Foreskin melanocyte (primary cell): ENCODE measurements at places on chromosomes 4 and X.

DNA sequence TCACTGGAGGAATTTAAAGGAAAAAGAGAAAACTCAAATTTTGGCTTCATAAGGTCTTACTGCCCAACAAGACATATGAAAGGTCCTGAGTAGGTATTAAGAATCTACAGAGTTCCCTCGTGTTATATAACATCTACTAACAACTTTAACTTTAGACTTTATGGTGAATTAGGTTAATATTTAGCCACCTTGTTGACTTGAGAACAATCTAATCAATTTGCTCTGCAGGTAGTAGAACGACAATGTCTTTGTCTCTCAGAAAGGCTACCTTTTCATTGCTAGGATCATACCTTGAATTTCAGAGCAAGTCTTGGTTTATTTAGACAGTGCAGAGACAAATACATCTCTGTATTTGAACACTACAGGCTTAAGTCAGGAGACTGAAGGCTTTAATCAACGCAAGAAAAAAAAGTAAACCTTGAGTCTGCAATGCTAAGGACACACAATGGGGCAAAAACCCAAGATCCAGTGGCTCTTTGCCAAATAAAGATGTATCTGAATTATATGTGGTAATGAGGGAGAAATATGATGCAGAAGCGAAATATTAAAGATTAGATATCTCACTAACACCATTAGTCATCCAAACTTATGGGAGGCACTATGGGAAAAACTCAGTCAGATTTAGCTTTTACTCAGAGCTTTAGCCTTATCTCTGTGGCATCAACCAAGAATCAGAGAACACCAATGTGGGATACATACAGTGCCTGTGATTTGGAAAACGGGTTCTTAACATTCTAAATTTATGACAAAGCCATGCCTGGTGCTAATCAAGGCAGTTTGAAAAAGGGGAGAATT lies 93.6 kb upstream of the FTHL17 start:
- DNase-seq, result no peak

DNA sequence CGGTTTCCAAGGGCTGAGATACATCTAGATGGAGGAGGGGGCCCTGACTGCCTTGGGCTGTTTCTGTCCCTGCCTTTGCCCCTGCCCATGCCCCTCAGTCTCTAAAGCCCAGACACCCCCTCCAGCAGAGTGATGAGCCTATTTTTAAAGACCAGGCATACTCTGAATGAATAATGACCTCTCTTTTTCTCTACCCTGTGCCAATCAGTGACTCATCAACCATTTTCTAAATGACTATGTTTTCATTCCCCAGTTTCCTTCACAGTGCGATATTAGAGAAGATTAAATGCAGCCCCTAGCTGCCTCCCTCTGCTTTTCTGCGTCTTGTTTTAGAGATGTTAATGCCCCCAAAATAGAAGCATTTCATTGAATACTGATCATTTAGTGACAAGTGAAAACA lies 15.5 kb upstream of the NHS start:
- DNase-seq, result peak; percentile 13

DNA sequence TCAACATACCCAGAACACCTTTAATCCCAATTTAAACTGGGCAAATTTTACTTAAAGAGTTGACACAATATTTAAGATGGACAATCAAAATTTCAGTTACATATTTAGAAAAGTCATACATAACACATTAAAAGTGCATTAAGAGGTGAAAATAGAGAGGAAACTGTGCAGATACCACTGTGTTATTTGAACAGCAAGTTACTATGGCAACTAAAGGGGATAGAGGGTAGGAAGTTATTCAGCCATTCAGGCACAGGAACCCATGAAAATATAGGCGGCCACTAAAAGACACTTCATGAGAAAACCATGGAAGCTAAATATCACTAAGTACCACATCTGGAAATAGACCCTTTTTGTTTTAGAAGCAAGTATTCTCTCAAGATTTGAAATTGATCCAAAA lies 75.1 kb downstream of the PDGFC start:
- peak; percentile 8 for DNase-seq

DNA sequence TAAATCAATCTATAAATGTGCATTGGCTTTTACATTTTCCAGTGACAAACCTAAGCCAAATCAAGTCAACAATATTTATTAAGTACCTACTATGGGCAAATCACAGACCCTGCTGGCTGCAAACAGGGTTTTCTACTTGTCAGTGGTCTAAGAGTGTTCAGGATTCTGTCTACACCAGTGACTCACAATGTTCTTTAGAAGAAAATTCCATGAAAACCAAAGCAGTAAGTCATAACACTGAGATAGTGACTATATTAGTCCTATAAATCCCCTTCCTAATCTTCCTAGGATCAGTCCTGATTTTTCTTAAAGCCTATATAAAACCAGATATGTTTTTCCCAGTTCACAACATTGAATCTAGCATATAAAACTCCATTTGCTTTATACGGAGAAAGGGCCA lies 69.7 kb downstream of the PPP3CA start:
- no peak for DNase-seq

- DNase-seq, result peak; percentile 24
Observed at GRCh38 chrX:30935985-30936384, 46.9 kb upstream of the TAB3 start.

- no peak for DNase-seq
Observed at GRCh38 chr4:55157559-55158277, 32.3 kb upstream of the KDR start.

- DNase-seq, result no peak
Observed at GRCh38 chrX:55119712-55120111, 30.9 kb downstream of the PAGE2 start.

DNA sequence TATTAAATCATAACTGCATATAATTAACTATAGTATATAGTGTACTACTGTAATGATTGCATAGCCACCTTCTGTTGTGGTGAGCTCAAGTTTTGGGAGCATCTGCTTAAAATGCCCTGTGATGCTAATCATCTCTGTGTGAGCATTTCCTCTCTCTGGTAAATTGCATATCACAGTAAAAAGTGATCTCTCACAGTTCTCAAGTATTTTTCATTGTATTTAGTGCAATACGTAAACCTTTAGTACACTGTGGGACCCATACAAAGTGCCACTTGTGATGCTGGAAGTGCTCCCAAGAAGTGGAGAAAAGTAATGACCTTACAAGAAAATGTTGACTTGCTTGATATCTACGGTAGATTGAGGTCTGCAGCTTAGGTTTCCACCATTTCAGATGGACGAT lies 82.0 kb downstream of the WWC2 start:
- no peak for DNase-seq
